ENCODE measurements at places on chromosomes 1 and 21. TPM values are rescaled to one million over a fixed set of nuclear protein-coding genes. Genes with fewer than 3 reads are reported as not detected.

The SPRR5 gene
- total RNA-seq = not detected

The HSF2BP gene
- total RNA-seq = 1.00 TPM

The LCE1C gene
- total RNA-seq = not detected

The SELE gene
- not detected for total RNA-seq

The ERICH3 gene
- not detected for total RNA-seq

The GPR52 gene
- total RNA-seq = 0.89 TPM

The CSF3R gene
- 0.11 TPM for total RNA-seq
